ENCODE measurements at places on chromosomes 3 and 15.

GRCh38 chr3:189773056-189773455 is 141.9 kb downstream of the TP63 start:
- no peak for DNase-seq

DNA sequence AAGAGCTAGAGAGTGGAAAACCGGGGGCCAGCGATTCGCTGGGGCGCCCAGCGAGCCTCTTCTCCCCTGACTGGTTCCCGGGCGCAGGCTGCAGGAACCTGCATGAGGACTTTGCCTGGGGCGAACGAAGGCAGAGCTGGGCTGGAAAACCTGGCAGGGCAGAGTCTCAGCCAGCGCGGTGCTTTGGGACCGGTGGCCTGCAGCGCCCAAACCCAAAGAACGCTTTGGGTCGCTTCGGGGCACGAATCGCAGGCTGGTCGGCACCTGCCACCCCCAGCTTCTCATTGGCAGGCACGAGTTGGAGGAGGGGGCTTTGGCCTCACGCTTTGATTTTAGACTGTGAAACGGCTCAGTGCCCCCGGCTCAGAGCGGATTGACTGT is 3.0 kb downstream of the ONECUT1 start:
- no peak for DNase-seq

DNA sequence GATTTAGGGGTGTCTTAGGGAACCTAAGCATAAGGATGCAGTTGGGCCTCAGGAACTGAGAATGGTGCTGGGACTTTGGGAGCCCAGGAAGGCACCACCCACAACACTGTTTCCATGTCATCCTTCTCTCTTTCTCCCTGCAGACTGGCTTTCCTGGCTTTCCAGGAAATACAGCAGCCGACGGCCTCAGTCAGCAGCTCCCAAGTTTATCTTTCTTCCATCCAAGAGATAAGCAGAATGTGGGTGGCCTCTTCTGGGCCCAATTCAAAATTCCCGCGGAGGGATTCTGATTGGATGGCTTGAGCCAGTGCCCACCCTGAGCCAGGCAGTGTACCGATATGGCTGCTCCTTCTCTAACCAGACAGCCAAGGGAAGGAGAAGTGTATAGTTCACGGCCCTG is 4.5 kb upstream of the CLN6 start:
- DNase-seq, result no peak

- DNase-seq, result no peak
These were observed 562 bp downstream of the TCTA start for GRCh38 chr3:49412632-49413337.

DNA sequence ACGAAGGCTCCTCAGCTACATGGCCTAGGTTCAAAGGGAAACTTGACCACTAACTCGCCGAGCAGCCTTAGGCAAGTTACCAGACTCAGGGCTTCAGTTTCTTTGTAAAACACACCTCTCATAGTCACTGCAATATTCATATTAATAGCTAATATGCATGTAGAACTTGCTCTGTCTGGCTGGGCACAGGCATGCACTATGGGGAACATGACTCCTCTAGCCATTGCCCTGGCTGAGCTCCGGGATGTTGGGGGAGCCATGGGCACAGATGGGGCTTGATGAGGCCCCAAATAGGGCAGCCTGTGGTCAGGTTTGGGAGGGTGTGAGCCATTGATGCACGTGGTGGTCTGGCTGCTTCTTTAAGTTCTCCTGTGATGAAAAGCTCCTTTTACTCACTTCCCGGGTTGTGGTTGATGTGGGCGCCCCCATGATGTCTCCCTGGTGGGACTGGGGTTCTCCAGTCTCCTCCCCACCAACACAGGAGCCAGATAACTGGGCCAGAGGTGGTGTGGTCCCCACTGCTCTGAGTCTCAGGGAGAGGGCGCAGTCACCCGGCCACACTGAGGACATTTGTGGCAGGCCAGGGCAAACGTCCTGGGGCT is 29.4 kb upstream of the DUSP7 start:
- no peak for DNase-seq

GRCh38 chr3:153768561-153769469 is 352.4 kb upstream of the ARHGEF26 start:
- no peak for DNase-seq

DNA sequence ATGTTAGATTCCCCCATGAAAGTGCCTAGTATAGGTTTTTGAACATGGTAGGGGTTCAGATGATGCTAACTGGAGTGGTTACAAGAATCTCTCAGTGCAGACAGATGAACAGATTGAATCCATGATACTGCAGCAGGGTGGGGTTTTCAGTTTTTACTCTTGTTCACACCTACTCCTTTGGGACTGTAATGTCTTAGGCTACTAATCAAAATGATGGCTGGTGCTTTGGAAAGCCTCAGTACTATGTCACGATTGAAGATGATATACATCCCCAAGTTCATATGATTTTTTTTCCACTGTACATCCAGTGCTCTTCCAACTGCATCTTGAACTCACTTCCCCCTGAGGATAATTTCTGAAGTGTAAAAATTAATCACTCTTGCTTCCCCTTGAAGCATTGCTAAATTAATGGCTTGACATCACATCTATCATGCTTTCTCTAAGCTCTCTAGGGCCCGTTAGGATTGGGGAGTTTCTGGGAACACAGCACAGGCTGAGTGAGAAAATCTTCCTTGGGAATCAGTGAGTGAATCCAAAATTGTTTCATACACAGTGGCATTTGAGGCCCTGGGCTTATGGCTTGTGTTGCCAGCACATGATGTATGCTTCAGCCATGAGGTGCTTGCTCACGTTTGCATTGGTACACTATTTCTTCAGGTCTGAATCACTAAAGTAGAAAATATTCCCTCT is 115.0 kb upstream of the TPRG1 start:
- no peak for DNase-seq

DNA sequence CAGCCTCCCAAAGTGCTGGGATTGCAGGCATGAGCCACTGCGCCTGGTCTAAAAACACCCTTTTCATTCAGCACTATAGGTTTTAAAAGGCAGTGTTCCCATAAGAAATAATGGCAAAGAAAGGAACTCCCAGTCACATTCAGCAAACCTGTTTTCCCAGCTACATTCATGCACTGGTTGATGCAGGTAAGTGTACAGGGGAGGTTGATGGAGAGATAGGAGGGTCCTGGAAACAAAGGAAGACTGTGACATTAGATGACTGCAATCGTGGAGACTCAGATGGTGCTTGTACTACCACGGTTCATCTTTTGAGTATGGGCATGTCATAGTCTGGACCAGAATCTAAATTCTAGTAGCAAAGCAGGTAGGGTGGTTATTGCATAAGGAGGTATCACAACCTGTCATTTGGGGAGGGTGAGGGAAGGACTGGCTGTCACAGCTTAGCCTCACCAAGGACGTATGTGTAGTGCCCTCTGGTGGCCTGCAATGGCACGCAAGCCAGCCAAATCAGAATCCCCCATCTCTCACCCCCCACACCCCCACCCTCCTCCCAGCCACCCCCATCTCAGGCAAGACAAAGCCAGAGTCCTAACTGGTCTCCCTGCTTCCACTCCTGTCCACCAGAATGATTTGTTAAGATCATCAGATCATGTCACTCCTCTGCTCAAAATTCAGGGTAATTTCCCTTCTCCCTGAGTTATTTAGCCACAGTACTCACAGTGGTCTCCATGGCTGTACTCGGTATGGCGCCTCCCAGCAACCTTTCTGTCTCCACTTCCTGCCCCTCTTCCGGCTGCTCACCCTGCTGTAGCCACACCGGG is 28.8 kb upstream of the UBL7 start:
- no peak for DNase-seq

DNA sequence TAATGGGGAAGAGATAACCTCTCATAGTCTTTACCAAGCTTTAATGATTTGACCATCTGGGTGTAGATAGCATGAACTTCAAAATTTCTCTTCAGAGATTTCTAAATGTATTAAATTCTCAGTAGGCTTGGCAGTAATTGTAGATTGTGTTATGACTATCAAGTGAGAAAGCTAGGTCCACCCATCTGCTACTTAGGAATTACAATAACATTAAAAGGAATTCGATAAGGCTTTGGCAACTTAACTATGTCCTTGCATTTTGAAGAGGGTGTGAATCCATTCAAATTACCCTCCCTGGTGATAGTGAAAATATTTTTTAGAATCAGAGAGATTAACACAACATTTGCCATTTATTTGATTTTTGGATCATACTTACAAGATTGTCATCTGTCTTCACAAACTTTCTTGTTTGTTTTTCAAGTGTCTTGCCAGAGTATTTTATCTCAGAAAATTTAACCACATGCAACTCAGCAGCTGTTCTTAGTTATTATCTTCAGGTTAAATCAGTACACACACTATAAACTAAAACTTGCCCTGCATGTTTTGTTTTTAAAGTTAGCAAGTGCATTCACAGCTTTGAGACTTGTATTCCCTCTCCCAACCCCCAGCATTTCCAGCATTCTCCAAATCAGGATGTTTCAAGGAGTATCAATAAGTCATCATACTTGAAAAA is 69.6 kb upstream of the COL8A1 start:
- no peak for DNase-seq

DNA sequence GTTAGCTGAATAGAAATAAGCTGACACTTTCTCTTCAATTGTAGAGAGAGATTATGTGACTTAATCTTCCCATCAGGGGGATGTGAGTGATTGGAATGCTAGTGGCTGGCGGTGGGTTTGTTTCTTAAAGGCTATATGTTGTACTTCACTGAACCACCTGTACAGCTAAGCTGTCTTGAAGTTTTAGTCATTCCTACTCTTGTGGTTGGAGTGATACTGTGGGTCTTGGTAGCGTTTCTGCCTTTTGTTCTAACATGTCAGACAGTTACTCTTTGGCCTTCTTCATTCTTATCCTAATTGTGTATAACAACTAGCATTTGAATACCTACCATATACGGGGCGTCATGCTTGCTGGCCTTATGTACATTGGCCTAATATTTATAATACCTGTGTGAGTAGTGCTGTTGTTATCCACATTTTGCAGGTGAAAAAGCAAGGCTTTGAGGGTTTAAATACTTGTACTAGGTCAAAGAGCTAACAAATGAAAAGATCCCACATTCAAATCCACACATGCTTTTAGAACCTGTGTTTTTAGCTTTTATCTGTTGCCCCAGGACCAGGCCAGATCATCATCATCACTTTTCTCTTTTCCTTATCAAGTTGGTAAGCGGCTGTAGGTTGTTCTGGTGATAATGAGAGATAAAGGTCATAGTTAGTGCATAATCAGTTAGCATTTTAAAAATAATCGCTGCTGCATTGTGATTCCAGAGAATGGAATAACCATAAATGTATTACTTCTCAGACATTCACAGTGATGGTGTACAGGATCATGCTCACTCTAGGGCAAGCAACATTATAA is 50.2 kb downstream of the AKAP13 start:
- DNase-seq, result no peak

GRCh38 chr3:129248286-129248979 is 973 bp upstream of the COPG1 start:
- no peak for DNase-seq

- DNase-seq, result no peak
These were observed 6.3 kb upstream of the FSIP1 start for GRCh38 chr15:39788800-39789565.

DNA sequence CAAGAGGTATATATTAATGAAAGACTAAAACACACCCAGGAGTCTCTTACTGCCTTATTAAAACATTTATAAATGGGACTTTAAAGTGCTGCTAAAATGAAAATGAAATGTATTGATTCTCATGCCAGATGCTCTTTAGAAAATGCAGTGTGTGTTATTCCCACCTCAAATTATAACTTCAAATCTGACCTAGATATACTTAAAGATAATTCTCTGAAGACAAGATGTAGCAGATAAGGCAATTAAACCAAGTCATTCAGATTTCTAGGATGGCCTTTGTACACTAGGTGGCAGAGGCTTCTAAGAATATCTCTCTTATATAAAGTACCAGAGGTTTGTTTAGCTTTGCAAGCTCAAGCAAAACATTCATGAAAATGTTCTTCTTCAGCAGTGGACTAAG is 26.9 kb upstream of the GOLGA8B start:
- DNase-seq, result no peak

GRCh38 chr15:94265009-94265408 is 33.6 kb downstream of the MCTP2 start:
- DNase-seq, result no peak

DNA sequence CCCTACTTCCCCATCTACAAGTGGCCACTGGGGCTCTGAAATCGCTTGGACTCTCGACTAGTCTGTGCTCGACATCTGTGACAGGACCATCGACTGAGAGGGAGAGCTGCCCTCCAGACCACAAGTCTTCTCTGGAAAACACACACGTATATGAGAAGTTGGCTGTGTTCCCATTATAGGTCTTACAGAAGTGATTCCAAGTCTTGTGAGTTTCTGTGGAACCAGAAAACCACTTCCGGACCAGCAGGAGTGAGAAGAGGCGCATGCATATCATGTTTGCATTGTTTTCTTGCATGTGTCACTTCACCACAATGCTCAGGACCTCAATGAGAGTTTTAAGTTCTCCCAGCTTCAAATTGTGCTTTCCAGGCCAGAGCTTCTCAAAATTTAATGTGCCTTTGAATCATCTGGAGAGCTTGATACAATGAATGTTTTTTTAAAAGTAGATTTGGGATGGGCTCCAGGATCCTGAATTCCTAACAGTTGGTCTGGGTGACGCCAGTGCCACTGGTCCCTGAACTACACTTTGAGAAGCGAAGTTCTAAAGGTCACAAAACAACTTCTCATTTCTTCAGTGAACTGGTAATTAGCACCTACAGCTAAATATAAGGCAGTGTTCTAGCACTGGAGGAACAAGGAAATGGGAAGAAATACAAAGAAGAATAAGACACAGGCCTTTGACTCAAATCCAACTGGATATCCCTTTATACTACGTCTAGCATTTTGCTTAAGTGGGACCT is 15.7 kb downstream of the LIPC start:
- DNase-seq, result no peak

DNA sequence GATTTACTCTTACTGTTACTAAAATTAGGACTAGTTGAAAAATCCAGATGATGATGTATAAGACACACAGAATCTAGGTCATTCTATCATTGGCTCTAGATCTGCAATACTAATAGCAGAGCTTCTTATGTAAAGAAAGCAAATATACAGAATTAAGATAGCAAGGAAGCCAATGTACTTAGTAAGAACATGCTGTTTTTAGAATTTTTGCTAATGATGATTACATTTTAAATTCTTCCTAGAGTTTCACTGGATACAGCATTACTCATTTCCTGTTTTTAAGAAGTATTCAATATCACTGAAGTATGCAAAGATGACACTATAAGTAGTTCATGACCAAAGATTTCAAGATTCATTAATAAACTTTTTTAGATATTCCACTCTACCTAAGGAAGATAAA is 60.7 kb downstream of the CFAP20DC start:
- no peak for DNase-seq

DNA sequence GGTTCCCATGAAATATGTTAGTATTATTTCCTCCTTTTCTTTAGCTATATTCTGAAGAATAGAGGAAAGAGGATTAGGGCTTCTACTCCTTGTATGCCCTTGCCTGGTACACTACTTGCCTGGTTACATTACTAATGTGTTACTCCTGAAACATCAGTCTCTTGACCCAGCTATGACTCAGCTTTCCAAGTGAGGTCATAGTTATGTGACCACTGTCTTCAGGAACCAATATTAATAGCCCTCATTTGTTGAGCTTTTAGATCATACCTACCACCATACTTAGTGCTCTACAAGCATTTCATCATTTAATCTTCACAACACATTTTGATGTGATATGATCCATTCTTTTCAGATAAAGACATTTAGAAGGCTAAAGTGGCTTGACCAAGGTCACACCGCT is 60.3 kb downstream of the CMSS1 start:
- DNase-seq, result no peak

Data from esophagus squamous epithelium (tissue), 5 donors.